EL (cell line): ENCODE measurements at places on chromosomes 7 and 10.

DNA sequence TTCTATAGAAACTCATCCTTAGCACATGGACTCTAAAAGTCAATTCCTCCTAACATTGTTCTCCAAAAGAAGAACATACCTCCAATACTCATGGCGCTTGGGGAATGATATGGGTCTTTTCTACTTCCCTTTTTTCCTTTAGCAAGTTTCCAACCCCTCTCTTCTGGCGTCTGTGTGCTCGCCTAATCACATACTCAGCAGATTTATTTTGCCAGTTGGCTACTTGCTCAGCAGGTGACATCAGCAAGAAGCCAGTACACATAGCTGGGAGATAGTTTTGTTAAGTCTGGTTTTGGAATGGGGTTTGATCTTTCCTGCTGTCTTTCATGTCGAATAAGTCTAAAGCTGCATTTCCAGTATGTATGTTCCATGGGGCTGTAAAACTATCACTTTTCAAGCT is 193.8 kb downstream of the POM121L12 start:
- DNase-seq: no peak

- DNase-seq: no peak
Observed at GRCh38 chr7:22154143-22154529, 202.8 kb downstream of the RAPGEF5 start.

- DNase-seq: no peak
Observed at GRCh38 chr10:130038019-130038555, 72.5 kb downstream of the C10orf143 start.

DNA sequence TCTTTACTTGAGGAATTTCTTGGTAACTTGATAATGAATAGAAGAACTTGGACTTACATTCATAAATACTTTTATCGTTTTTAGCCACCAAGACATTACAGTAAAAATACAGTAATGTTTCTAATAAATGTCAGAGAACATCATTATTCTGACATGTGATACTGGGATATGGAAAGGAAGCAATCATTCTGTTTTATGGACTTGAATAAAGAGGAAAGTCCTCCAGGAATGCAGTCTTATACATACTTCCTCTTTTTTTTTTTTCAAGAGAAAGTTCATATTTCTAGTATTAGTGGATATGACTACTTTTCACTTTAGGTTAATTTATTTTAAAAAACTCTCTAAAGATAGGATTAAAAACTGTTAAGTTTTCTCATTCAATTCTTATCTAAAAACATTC is 220.0 kb upstream of the SEMA3C start:
- no peak for DNase-seq

GRCh38 chr10:118531105-118531852 is 64.2 kb downstream of the PRLHR start:
- peak; percentile 44 for DNase-seq

- DNase-seq: no peak
Observed at GRCh38 chr7:18976715-18977471, 140.5 kb downstream of the TWIST1 start.

- DNase-seq: no peak
Observed at GRCh38 chr7:88318196-88318595, 11.5 kb upstream of the STEAP4 start.

DNA sequence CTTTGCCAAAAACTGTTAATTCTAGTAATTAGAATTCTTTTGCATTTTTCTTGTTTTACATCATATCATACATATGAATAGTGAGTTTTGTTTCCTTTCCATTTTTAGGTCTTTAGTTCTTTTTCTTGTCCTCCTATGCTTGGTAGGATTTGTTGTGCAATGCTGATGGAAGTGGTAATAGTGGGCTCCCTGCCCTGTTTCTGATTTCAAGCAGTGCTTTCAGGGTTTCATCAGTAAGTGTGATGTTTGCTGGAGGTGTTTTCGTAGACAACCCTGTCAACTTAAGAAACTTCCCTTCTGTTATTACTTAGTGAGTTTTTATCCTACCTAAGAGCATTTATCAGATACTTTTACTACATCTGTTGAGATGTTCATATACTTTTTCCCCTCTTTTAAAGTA is 50.5 kb downstream of the CSGALNACT2 start:
- no peak for DNase-seq
